MV-4-11 (cell line): ENCODE measurements at places on chromosomes 3 and 15.

GRCh38 chr3:111720681-111721380 is 125.7 kb upstream of the ZBED2 start:
- DNase-seq: no peak

- no peak for DNase-seq
Observed at GRCh38 chr3:9301798-9302197, 52.4 kb upstream of the SRGAP3 start.

DNA sequence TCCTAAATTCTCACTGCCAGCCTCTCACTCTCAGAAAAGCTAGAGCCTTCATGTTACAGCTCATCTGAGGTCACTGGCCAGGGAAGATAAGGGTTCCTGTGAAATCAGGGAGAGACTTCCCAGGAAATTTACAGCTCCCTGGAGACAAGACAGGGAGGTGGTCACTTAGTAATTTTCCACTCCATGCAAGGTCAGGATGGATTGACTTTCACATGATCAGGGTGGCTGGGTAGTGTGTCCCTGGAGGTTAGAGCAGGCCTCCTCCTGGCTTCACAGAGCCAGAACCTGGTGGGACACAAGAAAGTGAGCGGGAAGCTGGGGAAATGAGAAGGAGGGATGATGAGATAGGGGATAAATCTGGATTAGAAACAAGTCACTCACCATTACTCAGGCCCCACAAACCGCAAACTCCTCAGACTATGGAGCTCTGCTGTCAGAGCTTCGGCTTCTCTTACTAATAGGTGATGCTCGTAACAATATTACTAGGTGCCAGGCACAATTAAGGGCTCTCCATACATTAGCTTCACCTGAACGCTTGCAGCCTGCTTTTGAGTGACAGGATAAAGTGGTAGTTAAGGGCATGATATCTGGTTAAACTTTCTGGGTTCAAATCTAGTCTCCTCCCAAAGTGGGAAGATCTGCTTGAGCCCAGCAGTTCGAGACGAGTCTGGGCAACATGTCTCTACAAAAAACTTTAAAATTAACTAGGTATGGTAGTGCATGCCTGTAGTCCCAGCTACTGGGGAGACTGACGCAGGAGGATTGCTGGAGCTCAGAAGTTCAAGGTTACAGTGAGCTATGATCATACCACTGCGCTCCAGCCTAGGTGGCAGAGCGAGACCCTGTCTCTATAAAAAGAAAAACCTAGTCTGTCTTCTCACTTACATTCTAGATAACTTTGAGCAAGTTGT is 24.9 kb downstream of the DUOX2 start:
- DNase-seq: no peak

DNA sequence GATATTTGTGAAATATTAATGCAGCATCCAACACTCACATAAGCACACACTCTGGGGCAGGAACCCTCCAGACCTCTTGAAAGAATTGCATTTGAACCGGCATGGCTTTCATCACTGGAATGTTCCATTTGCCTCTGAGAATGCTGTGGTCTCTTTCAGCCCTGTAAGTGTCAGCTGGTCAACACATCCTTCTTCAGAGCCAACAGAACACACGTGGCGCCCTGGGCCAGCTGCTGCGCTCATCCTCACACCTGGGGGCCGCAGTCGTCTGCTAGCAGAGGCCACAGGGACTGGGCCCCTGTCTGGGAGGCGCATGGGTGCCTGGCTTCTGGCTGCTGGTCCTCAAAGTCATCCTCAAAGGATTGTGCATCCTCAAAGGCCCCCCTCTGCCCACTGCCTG is 71.4 kb upstream of the HERC1 start:
- DNase-seq: no peak

DNA sequence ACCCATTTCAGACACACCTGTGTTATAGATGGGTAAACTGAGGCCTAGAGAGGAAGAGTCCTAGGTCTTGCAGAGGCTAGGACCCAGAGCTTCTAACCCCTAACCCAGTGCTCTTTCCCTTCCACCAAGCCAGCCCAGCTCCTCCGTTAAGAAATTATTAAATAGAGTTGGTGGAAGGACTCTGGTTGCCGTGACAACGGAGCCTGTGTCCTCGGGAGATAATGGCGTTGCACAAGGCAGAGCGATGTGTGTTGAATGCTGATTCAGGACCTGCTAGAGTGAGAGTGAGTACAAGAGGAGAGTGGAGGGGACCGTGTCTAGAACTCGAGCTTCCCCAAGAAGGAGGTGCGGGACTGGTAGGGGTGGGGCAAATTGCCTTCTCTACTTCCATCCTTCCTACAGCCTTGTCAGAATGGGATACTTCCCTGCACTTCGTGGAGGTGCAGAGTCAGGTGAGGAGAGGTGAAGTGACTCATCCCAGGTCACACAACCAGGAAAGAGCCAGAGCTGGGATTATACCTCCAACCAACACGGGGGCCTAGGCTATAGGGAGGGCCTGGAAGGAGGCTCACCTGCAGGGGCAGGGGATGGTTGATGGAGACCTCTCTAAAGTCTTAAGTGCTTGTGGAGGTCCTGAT is 8.6 kb downstream of the SLC6A1 start:
- no peak for DNase-seq

DNA sequence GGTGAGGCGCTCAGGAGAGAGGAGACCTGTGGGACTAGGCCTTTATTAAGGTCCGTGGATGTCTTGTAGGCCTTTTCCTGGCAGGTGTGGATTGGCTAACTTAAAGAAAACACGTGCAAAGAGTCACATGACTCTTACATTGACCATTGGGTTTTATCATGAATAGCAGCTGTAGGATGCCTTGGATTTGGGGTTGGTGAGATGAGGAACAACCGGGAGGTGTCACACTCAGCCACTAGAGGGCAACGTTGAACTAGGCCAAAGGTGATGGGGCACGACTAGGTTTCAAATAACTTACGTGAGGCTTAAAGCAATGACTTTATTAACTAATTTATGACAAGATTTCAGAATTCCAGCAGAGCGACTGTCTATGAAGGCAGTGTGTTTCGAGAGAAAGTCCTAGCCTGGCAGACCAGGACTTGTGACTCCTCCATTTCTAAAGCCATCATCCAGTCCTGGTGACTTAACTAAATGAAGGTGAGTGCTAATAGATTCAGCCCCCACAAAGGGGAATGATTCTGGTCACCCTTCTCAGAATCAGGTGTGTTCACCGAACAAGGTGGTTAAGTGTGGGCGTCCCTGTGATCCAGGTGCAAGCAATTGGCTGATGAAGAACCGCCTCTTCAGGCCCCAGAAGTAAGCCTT is 345.6 kb downstream of the MCTP2 start:
- DNase-seq: peak; percentile 3

DNA sequence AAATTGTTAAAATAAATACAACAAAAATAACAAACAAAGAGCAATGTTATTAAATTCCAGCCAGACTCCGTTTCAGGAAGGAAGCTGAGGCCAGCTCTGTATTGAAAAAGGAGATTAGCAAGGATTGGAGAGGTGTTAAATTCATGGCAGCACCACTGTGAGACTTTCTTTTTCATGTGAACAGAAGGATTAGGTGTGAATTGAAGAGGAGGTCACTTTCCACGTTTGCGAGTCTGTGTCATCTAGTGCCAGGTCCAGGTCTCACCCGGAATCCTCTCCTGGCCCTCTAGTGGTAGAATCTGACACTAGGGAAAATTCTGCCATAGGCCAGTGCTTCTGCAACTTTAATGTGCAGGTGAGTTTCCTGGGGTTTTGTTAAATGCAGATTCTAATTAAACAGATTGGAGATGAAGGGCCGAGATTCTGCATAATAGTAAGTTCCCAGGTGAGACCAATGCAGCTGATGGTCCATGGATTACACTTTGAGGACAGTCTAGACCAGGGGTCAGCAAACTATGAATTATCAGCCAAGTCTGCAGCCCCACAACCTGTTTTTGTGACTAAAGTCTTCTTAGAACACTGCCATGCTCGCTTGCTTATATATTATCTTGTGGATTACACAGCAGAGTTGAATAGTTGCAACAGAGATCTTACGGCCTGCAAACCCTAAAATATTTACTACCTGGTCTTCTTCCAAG is 9.2 kb upstream of the SLC6A1 start:
- DNase-seq: no peak

GRCh38 chr3:165194511-165195240 is 1.5 kb downstream of the SLITRK3 start:
- DNase-seq: no peak

GRCh38 chr3:131526801-131527347 is 24.1 kb upstream of the MRPL3 start:
- DNase-seq: no peak

DNA sequence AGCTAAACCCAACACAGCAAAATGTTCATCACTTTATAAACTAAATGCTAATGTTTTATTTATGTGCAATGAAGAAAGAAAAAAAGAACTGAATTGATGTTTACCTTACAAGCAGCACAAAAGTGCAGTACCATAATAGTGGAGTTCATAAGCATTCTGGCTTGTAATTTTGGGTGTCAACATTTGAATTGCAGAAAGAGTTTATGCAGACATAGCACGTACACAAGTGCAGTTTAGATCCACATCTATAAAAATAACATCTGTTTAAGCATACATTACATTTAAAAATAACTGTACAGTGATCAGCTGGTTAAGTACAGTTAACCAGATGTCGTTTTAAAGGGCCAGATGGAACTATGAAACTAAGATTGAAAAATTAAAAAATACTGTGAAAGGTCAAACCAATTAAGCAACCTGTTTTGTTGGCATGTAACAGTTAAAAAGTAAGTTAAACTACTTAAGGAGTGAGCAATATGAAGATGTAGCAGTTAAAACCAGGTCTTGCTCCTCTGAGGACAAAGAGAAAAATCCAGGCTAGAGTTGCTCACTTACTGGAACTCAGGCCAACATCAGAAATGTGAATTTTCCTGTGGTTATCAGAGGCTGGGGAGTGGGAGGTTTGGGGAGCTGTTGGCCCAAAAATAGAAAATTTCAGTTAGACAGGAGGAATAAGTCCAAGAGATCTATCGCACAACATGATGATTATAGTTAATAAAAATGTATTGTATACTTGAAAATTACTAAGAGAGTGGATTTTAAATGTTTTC is 204.9 kb upstream of the MDFIC2 start:
- DNase-seq: no peak

DNA sequence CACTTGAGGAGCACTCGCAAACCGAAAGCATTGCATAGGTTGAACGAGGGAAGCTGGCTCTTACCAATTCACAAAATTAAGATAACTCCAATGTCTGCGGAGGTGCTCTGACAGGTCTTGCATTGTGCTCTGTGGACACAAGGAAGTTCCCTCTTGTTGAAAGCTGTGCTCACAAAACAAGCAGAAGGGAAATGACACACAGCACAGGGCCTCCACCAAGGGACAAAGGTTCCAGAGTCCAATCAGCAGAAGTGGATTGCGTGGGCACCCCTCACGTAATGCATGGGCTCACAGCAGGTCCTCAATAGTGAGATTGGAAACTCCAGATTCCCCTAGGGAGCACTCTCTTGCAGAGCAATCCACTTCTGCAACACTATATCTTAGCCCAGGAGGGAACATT is 89.9 kb downstream of the ATP10A start:
- DNase-seq: peak; percentile 43

- no peak for DNase-seq
Observed at GRCh38 chr3:173615661-173616060, 218.1 kb downstream of the NLGN1 start.

- DNase-seq: no peak
Observed at GRCh38 chr3:170203457-170203856, 18.8 kb upstream of the PRKCI start.

GRCh38 chr3:12454816-12455121 is 29.5 kb upstream of the TSEN2 start:
- DNase-seq: peak; percentile 20

DNA sequence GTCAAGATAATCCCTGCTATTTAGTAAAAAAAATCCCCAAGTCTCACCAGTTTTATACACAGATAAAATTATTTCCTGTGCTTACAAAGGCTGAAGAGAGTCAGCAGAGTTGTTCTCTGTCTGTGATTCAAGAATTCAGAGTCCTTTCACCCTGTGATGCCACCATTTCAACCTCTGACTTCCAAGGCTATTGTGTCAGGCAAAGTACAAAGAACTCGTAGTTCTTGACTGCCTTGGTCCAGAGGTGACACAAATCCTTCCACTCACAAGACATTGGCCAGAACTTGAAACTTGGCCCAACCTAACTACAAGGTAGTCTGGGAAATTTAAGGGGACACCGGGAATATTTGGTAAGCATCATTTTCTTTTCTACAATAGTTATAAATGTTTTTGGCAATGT is 34.9 kb upstream of the CMC1 start:
- DNase-seq: no peak

DNA sequence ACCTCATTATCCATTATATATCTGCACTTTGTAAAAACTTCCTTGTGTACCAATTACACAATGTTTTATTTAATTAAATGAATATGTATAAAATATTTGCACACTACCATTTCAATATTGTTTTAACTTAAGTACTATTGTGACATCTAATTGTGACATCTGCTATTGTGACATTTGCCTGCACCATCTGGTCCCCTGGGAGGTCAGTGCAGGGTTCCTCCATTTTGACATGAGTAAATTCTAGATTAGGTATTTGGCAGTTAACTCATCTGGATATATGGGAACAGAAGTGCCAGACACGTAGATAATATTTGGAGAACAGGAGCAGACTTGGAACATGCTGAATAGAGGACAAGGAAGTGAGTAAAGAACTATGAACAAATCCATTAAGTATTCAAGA is 332.1 kb downstream of the VGLL3 start:
- no peak for DNase-seq

GRCh38 chr3:162391301-162391700 is 894.7 kb downstream of the OTOL1 start:
- no peak for DNase-seq

DNA sequence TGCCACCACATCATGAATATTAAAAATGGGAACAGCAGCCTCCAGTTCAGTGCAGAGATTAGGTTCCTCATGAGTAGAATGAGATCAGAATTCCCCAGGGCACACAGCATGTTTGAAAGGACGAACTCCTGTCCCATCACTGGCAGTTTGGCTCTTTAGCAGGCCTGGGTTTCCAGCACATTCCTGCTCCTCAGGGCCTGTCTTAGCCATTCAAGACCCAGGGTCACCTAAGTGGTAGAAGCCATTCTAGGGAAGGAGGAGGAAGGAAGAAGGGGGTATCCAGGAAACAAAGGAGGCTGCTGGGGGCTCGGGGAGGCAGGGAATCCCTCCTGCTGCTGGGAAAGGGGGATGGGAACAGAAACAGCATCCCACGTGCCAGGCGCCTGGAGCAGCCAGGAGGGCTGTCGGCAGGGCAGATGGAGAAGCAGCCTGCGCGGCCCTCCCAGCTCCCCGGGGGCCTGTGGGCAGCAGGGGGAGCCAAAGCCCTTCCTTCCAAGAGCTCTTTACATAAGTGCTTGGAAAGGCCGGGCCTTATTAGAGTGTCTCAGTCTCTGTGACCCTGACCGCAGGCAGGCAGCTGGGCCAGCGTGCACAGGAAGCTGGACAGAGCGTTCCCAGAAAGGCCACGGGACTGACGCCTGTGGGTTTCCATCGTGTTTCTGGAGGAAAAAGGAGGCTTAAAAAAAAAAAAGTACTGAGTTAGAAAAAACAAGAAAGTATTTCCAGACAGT is 24.7 kb downstream of the LOXL1 start:
- DNase-seq: peak; percentile 95

GRCh38 chr3:120497818-120498217 is 47.0 kb upstream of the FSTL1 start:
- DNase-seq: no peak

- DNase-seq: no peak
Observed at GRCh38 chr3:47984075-47984728, 32.0 kb downstream of the MAP4 start.
